ENCODE measurements at places on chromosomes 1 and 21. TPM values are rescaled to one million over a fixed set of nuclear protein-coding genes. Genes with fewer than 3 reads are reported as not detected.

GRCh38 chr1:222631611-222632208 lies 13.8 kb downstream of the MIA3 start:
- no peak for DNase-seq

GRCh38 chr1:210448297-210448892 lies 119.7 kb downstream of the HHAT start:
- DNase-seq = no peak

DNA sequence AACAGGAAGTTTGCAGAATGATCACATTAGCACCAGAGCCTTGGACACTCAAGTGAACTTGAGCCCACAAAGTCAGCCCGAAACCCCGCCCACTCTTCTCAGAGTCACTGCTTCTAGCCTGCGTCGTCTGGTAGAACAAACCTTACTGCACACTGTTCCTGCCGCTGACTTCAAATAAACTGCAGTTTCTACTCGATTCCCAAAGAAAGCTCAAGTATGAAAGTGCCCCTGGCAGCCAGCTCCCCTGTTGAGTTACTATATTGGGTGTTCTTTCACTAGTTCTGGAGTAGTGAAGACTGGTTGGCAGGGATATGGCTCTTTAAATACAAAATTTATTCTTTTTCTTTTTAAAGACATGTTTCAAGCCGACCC lies 164.7 kb downstream of the GALNT2 start:
- peak; percentile 56 for DNase-seq

DNA sequence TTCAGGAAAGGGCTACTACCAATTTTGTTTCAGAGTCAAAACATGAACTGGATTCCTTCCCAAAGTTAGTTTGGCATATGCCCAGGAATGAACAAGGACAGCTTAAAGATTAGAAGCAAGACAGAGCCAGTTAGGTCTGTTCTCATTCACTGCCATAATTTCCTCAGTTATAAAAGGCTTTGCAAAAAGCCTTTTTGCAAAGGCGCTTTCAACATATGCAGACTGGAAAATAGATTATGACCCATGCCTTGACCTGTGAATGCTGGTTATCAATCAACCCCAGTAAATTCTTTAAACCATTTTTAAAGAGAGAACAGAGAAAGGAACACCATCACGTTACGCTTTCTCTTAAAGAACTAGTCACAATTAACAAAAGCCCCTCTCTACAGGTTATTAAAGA lies 1.7 kb upstream of the FRRS1 start:
- DNase-seq = no peak

GRCh38 chr1:108644984-108645383 lies 15.9 kb downstream of the HENMT1 start:
- DNase-seq = peak; percentile 80

DNA sequence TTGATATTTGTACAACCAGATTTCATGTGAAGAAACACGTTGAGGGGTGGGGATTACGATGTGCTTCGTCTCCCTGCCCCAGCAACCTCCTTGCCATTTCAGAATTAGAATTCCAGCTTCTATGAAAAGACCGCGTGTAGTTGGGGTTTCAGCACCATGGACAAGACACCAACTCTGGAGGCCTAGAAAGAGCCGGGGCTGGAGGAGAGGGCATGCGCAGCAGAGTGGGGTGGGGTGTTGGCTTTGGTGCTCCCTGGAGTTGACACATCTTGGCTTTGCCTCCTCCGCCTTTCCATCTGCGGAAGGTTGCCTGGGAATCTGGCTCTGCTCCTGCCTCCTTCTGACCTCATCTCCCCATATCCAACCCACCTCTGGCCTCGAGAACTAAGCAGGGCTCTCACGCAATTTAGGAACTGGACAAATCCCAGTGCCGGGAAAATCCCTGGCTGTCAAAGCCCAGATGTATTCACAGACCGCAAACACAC lies 11.8 kb downstream of the HTR6 start:
- no peak for DNase-seq

RAB7B gene
- total RNA-seq = not detected

GRCh38 chr1:227038401-227038800 lies 98.3 kb downstream of the COQ8A start:
- DNase-seq = no peak

OLIG1 gene
- not detected for total RNA-seq

SMCP gene
- total RNA-seq = not detected

GRCh38 chr1:58457023-58457635 lies 89.4 kb downstream of the OMA1 start:
- DNase-seq = no peak

DNA sequence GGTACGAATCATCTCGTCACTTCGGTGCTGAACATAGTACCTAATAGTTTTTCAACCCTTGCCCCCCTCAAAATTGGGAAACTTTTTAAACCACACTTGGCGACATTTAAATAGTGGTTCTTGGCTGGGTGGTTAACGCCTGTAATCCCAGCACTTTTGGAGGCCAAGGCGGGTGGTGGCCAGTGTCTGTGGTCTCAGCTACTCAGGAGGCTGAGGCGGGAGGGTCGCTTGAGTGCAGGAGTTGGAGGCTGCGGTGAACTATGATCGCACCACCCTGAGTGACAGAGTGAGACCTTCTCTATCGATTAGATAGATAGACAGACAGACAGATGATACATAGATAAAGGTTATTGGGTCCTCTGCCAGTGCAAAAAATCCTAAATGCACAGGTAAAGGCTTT lies 55.5 kb upstream of the RASAL2 start:
- no peak for DNase-seq

- DNase-seq = no peak
Measured at GRCh38 chr1:8033322-8033721, 7.2 kb upstream of the ERRFI1 start.
